IPS DF 6.9 (cell line): ENCODE measurements at places on chromosomes 3 and 15.

DNA sequence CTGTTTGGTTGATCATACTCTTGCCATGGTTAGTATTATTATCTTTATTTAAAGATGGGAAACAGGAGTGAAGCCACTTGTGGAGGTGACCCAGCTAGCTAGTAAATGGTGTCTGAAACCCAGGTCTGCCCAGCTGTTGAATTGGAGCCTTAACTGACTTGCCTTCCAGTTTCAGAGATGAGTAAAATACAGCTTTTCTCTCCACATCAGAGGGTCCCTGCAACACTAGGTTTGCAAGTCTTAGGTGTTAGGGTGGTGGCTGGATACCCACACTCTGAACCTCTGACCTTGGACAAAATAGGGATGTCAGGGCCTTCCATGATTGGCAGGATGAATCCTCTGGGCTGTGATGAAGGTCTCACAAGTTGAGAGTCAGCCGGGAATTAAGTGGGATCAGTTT lies 4.1 kb downstream of the FLNB start:
- no peaks in the 10 kb centered on the region for H3K36me3 ChIP-seq
- DNase-seq = no peak
- peaks cover 7% of the 10 kb centered on the region; the same call in 1 of the 2 replicates for H3K4me1 ChIP-seq
- no peak overlapping the region for H3K4me3 ChIP-seq
- H3K27ac ChIP-seq = no peak overlapping the region

GRCh38 chr3:23028294-23028693 lies 174.8 kb upstream of the UBE2E2 start:
- no peaks in the 10 kb centered on the region for H3K36me3 ChIP-seq
- H3K27me3 ChIP-seq = no peaks in the 10 kb centered on the region
- DNase-seq = no peak
- H3K27ac ChIP-seq = no peak overlapping the region
- no peak overlapping the region for H3K4me3 ChIP-seq

DNA sequence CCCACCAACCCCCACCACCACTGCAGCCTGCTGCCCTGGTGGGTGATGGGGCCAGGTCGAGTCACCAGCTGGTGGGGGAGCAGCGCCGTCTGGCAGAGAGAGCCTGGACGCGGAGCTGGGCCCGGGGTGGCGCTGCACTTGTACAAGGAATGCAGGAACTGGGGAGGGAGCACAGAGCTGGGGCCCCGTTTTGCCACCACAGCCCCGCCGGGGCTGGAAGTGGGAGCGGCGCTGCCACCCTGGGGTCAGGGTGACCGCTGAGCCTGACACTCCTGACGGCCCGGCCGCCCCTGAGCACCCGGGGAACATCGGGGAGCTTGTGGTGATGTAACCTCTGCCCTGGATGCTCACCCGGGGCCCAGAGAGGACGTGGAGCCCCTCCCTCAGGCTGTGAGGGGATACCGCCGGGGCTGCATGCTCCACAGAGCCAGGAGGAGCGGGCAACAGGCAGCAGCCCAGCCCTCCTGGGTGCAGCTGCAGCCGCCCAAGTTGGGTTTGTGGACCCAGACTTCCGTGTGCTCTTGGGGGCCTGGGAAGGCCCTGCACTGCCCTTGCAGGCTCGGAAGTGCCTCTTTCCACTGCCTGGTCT lies 32.6 kb upstream of the IREB2 start:
- peak overlapping the region; percentile 18; the same call in 1 of the 2 replicates for H3K4me3 ChIP-seq
- H3K4me1 ChIP-seq = 0 out of 2 replicates have a peak, but pooled peaks cover 2% of the 10 kb centered on the region
- 0 out of 2 replicates have a peak, but pooled peaks cover 1% of the 10 kb centered on the region for H3K27me3 ChIP-seq
- no peak for DNase-seq

DNA sequence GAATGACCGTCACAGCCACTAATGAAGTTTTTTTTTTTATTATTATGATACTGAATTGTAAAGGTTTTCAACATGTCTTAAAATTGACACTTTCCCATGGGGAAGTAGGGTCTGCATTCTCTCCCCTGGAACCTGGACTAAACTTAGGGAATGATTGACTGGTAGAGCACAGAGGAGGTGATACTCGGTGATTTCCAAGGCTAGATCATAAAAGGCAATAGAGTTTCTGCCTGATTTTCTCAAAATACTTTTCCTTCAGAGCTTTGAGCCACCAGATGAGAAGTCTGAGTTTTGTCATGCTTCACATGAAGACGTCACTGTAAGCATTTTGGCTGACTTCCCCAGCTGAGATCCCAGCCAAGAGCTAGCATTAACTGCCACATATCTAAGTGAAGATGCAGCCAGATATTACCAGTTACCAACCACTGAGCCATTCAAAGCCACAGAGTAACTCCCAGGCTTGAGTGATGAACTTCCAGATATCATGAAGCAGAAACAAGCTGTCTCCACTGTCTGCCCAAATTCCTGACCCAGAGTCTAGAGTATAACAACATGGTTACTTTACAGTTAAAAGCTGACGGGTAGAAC lies 105.8 kb downstream of the LSAMP start:
- no peaks in the 10 kb centered on the region for H3K36me3 ChIP-seq
- no peak overlapping the region for H3K4me3 ChIP-seq
- peaks cover 2% of the 10 kb centered on the region; the same call in 1 of the 2 replicates for H3K4me1 ChIP-seq
- no peak overlapping the region for H3K27ac ChIP-seq
- H3K27me3 ChIP-seq = no peaks in the 10 kb centered on the region
- DNase-seq = no peak

DNA sequence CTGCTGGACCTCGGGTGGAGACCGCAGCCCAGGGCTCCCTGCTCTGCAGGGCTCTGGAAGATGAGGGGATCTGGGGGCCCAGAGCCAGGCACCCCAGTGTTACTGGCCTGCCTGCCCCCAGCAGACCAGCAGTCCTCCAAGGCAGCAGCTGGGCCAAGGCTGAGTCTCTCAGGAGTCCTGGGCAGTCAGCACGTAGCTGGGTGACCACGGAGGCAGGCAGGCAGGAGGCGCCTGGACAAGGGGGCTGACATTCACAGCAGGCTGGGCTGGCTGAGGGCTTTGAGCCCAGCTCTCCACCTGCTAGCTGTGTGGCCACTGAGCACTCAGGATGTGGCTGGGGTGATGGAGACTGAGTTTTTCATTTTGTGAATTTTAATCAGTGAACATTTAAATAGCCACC lies 67.9 kb downstream of the IQSEC1 start:
- H3K36me3 ChIP-seq = no peaks in the 10 kb centered on the region
- H3K4me3 ChIP-seq = no peak overlapping the region
- H3K4me1 ChIP-seq = peaks cover 3% of the 10 kb centered on the region; the same call in 1 of the 2 replicates

- H3K36me3 ChIP-seq = no peaks in the 10 kb centered on the region
- DNase-seq = no peak
- H3K27ac ChIP-seq = no peak overlapping the region
- no peaks in the 10 kb centered on the region for H3K27me3 ChIP-seq
Observed at GRCh38 chr15:68794863-68795262, 25.8 kb downstream of the ANP32A start.

DNA sequence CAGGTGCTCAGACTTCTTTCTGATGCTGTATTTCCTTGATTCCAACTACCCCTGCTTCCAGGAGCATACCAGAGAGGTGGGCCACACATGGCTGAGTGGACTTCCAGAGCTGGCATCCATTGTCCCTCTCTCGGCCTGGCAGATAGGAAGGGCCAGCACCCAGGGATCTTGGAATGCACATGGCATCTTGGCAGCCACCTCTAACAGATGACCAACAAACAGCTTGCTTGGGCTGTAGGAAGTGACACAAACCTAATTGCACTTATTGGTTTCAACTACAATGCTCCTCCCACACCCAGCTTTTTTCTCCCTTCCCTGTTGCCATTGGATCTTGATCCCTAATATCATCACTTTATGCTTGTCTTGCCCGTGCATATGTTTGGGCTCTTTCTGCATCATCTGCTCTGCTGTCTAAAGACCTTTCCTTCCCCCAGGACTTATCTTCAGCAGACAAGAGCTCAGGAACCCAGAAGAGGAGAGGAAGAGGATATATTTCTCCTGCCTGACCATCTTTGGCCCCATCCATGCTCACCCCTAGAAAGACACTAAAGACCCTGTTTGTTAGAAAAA lies 294.6 kb downstream of the NTRK3 start:
- H3K4me3 ChIP-seq = no peak overlapping the region
- no peaks in the 10 kb centered on the region for H3K27me3 ChIP-seq
- no peak overlapping the region for H3K27ac ChIP-seq
- DNase-seq = no peak

DNA sequence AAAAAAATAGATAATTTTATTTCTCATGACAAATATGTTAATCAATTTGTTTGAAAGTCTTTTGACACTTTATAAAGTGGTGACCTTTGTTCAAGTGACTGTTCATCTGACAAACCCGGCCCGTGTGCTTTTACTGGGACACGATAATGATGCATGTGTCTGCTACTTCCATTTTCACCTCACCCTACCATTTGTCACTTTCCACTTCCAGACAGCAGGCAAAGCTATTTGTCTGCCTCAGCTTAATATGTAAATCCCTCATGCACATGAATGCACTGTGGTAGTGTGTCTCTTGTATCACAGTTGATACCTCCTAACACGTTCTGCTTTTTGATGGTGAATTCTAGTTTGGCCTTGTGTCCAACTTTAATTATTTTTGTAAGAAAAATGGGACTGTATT lies 204.3 kb downstream of the BBX start:
- H3K4me1 ChIP-seq = no peaks in the 10 kb centered on the region
- H3K36me3 ChIP-seq = no peaks in the 10 kb centered on the region
- H3K4me3 ChIP-seq = no peak overlapping the region

GRCh38 chr15:63947228-63947627 lies 99.1 kb downstream of the DAPK2 start:
- H3K4me3 ChIP-seq = no peak overlapping the region
- peaks cover 3% of the 10 kb centered on the region; the same call in 1 of the 2 replicates for H3K4me1 ChIP-seq

DNA sequence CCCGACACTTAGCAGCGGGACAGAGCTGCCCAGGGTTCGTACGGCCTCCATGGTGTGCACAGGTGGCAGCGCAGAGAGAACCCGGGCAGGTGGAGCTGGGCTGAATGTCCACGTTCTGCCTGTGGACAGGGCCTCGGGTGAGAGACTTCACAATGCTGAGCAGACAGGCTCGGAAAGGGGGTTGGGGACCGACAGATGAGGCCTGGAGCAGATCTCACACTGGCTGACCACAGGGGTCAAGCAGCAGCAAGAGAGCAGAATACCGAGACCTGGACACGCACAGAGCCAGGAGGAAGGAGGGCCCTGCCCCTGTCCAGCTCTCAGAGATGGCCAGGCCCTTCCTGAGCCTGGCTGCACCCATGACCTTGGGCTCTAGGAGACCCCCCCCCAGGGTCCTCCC lies 83.0 kb downstream of the VGLL4 start:
- H3K4me3 ChIP-seq = no peak overlapping the region
- DNase-seq = no peak
- no peak overlapping the region for H3K27ac ChIP-seq
- no peaks in the 10 kb centered on the region for H3K27me3 ChIP-seq
- H3K36me3 ChIP-seq = peaks cover 12% of the 10 kb centered on the region; the same call in 1 of the 2 replicates
- no peaks in the 10 kb centered on the region; the same call in 1 of the 2 replicates for H3K4me1 ChIP-seq

- no peak overlapping the region for H3K4me3 ChIP-seq
- H3K4me1 ChIP-seq = no peaks in the 10 kb centered on the region
- no peak overlapping the region for H3K27ac ChIP-seq
- no peaks in the 10 kb centered on the region for H3K36me3 ChIP-seq
- H3K27me3 ChIP-seq = no peaks in the 10 kb centered on the region
- DNase-seq = no peak
Observed at GRCh38 chr3:146280864-146281263, 30.0 kb upstream of the PLSCR4 start.
